Tibial nerve (tissue), 4 donors: ENCODE measurements at places on chromosomes 1 and 21. TPM values are rescaled to one million over a fixed set of nuclear protein-coding genes. Genes with fewer than 3 reads are reported as not detected.
A peak's percentile ranks its signal among the peaks of the same experiment; 100 is the strongest.

Gene DENND2D
- 21.6 TPM for total RNA-seq

Gene LCE2C
- total RNA-seq = not detected

Gene PTPN14
- total RNA-seq = 37.5 TPM

Gene ADAM30
- not detected for total RNA-seq

Gene EIF2D
- total RNA-seq = 42.0 TPM

Gene BCAN
- not detected for total RNA-seq

Gene DISP3
- total RNA-seq = not detected

Gene TMEM234
- total RNA-seq = 22.5 TPM

Gene OR2AK2
- not detected for total RNA-seq

Gene OVAAL
- not detected for total RNA-seq

DNA sequence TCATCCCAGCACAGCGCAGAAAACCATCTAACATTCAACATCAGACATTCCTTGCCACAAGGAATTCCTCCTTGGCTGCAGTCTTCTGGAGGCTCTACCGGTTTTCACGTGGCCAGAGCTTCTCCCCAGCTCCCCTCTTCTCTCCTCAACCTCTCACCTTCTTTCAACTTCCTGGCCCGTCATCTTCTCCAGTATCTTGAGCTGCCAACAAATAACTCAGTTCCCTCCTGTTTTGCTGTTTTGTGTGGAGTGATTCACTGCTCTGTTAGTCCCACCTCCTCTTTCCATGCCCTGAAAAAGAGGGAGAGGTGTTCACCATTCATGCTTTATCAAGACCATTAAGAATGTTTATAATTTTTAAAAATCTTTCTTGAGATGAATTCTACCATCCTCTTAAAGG is 32.6 kb downstream of the PIGM start:
- H3K27me3 ChIP-seq = no peaks in the 10 kb centered on the region
- H3K36me3 ChIP-seq = no peaks in the 10 kb centered on the region
- H3K27ac ChIP-seq = no peak overlapping the region
- no peaks in the 10 kb centered on the region for H3K4me1 ChIP-seq

GRCh38 chr1:181104790-181105133 is 16.3 kb downstream of the IER5 start:
- peak overlapping the region; percentile 93 for H3K27ac ChIP-seq
- peaks cover 13% of the 10 kb centered on the region for H3K4me1 ChIP-seq
- no peaks in the 10 kb centered on the region for H3K27me3 ChIP-seq
- H3K36me3 ChIP-seq = no peaks in the 10 kb centered on the region

DNA sequence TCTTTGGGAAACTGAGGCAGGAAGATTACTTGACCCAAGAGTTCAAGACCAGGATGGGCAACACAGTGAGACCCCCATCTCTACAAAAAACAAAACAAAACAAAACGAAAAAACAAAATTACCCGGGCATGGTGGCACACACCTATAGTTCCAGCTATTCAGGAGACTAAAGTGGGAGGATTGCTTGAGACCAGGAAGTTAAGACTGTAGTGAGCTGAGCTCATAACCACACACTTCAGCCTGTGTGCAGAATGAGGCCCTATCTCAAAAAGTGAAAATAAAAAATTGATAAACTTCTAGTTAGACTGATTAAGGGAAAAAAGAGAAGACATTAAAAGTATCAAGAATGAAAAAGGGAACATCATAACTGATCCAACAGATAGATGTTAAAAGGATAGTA is 154.0 kb downstream of the RHOU start:
- no peak overlapping the region for H3K4me3 ChIP-seq
- H3K27ac ChIP-seq = no peak overlapping the region
- DNase-seq = no peak

DNA sequence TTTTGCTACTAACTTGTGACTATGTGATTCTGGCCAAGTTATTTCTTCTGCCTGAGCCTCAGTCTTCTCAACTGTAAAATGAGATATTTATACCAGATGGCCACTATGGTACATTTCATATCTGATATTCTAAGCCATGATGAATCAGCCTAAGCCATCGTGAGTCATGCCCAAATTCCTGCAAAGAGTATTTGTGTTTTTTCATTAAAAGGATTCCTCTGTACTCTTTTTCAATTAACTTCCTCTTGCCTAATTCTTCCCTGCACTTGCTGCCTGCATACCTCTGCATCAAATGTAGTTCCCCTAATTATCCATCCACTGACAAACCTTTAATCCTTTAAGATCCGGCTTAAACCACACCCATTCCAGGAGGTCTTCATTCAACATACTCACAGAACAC is 575.1 kb upstream of the BEND5 start:
- H3K4me1 ChIP-seq = no peaks in the 10 kb centered on the region
- H3K27me3 ChIP-seq = no peaks in the 10 kb centered on the region
- H3K36me3 ChIP-seq = no peaks in the 10 kb centered on the region
- H3K4me3 ChIP-seq = no peak overlapping the region
- H3K27ac ChIP-seq = no peak overlapping the region

- no peaks in the 10 kb centered on the region for H3K27me3 ChIP-seq
- H3K27ac ChIP-seq = no peak overlapping the region
- peaks cover 8% of the 10 kb centered on the region for H3K36me3 ChIP-seq
- H3K4me1 ChIP-seq = no peaks in the 10 kb centered on the region
- no peak for DNase-seq
Measured at GRCh38 chr21:32382108-32382644, 10.6 kb downstream of the URB1 start.

DNA sequence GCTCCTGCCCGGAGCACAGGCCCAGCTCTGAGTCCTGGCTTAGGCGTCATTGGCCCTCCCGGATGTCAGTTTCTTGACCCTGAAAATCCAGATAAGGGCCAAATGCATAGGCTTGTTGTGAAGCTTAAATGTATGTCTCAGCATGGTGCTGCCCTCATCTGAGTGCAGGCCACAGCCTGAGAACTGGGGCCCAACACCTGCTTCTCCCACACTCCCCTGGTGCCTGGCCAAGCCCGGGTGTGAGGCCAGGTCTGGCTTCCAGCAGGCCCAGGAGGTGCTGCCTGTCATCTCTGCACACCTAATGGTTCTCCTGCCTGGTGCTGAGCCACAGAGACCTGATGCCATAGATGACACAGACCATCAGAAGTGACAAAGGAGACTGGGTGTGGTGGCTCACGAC is 14.0 kb downstream of the MX2 start:
- H3K27me3 ChIP-seq = no peaks in the 10 kb centered on the region
- no peak overlapping the region for H3K27ac ChIP-seq
- no peak overlapping the region for H3K4me3 ChIP-seq
- DNase-seq = no peak
- H3K4me1 ChIP-seq = peaks cover 6% of the 10 kb centered on the region

DNA sequence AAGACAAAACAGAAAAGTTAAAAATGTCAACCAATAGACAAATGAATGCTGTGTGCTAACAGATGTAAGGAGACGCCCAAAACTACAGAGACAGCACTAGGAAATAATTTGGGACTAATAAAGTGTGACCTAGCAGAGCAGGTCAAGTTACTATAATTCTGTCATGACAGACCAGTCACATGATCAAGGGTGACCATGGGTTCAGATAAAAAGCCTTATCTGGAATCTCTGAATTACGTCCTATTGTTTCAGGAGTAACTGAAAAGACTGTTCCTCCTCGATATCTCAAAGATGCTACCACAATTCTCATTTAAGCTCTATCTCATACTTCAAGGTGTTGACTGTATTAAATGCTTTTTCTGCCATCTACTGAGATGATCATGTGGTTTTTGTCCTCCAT is 31.6 kb downstream of the PARP1 start:
- H3K4me1 ChIP-seq = no peaks in the 10 kb centered on the region
- H3K27ac ChIP-seq = no peak overlapping the region
- H3K4me3 ChIP-seq = no peak overlapping the region
- H3K27me3 ChIP-seq = no peaks in the 10 kb centered on the region
- DNase-seq = no peak
- H3K36me3 ChIP-seq = peaks cover 7% of the 10 kb centered on the region

DNA sequence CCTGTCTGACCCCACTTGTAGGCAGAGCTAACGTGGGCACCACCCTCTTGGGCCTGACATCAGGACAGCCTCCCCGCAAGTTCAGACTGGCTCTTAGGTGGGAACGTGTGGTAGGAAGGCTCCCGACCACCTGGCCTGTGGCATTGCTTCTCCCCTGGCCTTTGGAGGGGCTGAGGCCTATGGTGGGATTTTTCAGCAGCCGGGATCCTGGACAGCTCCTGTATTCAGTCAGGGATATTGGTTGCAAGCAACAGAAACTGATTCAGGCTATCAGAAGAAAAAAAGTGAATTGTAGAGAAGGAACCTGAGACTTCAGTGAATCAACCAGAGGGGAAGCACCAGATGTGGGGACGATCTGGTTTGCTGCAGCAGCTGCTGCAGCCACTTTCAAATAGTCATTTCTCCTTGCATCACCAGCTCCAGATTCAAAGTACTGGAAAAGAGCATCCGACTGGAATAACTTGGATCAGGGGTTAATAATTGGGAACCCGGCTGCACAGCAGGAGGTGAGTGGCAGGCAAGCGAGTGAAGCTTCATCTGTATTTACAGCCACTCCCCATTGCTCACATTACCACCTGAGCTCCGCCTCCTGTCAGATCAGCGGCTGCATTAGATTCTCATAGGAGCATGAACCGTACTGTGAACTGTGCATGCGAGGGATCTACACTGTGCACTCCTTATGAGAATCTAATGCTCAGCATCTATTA is 5.9 kb downstream of the RNF186 start:
- no peaks in the 10 kb centered on the region for H3K36me3 ChIP-seq
- H3K27ac ChIP-seq = no peak overlapping the region
- H3K4me1 ChIP-seq = no peaks in the 10 kb centered on the region
- no peak for DNase-seq

DNA sequence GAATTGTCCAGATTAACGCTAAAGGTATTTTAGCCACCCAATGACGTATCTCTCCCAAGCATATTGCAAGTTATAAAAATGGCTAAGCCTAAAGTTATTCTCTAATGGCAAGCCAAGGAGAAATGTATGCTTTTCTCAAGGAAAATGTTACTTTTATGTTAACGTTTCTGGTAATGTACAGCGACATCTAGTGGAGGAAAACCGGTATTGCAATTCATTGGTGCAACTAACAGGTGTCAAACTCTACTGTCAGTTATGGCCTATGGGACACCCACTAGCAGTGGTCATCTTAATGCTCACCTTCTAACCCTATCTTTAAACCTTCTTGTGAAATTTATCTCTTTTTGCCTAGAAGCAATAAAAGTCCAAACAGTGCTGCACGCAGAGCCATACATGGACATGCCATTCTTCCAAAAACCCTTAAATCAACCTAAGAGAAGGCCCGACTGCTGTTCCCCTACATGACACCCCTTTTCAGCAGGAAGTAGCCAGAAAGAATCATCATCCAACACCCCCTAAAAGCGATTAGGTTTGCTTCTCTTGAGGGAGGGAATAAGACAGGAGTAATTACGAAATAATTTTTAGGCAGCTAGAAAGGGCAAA is 68.7 kb upstream of the LRIF1 start:
- DNase-seq = peak; percentile 47
- no peaks in the 10 kb centered on the region for H3K27me3 ChIP-seq
- no peak overlapping the region for H3K27ac ChIP-seq

DNA sequence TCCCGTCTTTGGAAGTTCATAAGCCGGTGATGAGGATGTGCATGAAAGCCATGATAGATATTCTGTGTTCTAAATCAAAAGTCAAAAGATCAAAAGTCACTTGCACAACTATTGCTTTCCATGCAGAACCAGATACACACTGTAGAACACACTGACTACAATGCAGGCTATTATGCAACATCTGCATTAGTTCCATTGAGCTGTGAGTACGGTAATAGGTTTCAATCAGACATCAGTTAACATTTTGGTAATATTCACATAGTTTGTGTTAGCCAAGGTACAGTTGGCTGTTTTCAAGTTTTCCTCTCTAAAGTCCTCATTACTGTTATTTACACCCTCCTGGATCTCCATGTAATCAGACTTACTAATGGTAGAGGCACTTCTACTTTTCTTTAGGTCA is 3.1 kb downstream of the KCNA2 start:
- peaks cover 15% of the 10 kb centered on the region for H3K36me3 ChIP-seq
- H3K4me1 ChIP-seq = peaks cover 26% of the 10 kb centered on the region
- no peak overlapping the region for H3K27ac ChIP-seq
- peaks cover 34% of the 10 kb centered on the region for H3K27me3 ChIP-seq

GRCh38 chr1:55860326-55860725 is 645.2 kb upstream of the USP24 start:
- H3K4me3 ChIP-seq = no peak overlapping the region
- no peaks in the 10 kb centered on the region for H3K27me3 ChIP-seq
- H3K4me1 ChIP-seq = no peaks in the 10 kb centered on the region

DNA sequence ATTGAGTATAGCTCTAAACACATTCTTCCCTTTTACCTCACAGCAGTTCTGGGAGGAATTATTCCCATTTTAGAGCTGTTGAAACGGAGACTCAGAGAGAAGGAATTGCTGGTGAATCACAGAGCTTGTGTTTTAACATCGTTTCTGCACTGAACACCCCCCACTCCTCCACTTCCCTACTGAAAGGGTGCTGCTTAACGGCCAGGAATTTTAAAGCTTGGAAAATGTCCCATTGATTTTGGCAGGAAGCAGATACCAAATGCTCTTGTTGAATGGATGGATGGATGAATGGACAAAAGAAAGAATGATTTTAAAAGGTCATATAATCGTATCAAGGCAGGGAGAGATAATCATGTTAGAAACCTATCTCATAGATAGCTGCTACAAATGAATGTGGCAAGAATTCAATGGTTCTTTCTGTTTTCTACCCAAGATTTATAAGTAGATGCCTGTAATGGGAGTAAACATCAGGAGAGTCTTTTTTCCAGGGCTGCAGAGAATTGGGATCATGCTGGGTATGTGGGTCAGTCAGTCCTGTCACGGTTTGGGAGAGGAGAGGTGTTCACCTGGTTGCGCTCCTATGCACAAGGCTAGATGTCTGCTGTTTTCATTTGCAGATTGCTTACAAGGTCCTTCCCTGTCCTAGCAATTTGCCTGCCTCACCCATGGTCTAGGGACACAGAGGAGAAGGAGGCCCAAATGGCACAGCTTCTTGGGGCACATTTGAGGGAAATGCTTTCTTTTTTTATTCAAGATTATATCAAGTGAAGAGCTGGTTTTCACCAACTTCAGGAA is 19.0 kb downstream of the FAM163A start:
- H3K36me3 ChIP-seq = no peaks in the 10 kb centered on the region
- H3K4me1 ChIP-seq = peaks cover 11% of the 10 kb centered on the region
- H3K4me3 ChIP-seq = no peak overlapping the region
- H3K27ac ChIP-seq = no peak overlapping the region

DNA sequence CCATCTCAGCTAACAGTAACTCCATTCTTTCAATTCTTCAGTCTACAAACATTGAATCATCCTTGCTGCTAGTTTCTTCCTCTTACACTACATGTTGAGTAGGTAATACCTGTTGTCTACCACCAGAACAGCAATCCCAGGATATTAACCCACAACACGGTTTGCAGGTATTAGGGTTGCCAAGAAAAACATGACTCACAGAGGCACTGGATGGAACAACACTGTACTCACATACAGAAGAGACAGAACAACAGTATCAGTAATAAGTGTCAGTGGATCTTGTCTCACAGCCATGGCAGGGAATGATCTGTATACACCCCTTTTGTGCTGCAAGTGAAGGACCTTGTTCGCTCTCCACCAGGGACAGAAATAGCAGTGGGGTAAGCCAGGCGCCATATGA is 212.1 kb downstream of the GPR52 start:
- DNase-seq = no peak
- no peaks in the 10 kb centered on the region for H3K4me1 ChIP-seq

DNA sequence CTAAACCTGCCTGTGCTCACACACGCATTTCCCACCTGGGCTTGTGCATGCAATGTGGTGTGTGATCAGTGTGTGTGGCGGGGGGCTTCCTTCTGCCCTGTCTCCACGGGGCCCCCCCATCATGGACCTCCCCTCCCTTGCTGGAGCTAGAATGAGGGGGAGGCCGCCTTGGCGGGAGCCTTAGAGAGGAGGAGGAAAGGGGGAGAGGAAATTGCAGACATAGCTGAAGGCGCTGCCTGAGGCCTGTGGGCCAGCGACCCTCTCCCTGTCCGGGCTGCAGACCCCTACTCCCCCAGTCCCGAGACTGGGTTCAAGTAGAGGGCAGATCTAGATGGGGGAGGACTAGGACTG is 883 bp upstream of the EVA1B start:
- no peaks in the 10 kb centered on the region for H3K36me3 ChIP-seq
- H3K4me3 ChIP-seq = peak overlapping the region; percentile 70
- no peaks in the 10 kb centered on the region for H3K27me3 ChIP-seq
- H3K4me1 ChIP-seq = peaks cover 50% of the 10 kb centered on the region
